Pons (tissue), 1 donor: ENCODE measurements at places on chromosomes 2 and 18.

DNA sequence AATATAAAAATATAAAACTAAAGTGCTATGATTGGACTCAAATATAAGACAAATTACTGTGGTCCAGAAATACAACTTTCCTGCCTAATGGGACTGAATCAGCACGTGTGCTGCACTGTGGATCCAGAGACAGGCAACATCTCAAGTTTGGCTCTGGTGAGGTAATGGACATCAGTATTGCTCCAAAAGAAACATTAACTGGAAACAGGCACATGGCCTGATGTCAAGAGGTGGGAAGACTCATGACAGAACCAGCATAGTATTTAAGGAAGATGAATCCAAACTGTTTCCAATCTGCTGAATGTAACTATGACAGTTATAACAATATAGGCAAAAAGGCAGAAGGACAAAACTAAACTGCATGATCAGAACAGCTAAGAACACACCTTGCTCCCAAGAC lies 354.6 kb downstream of the FSIP2 start:
- no peak for DNase-seq

- no peak for DNase-seq
Measured at GRCh38 chr18:79479761-79480161, 84.0 kb downstream of the NFATC1 start.

GRCh38 chr18:61953161-61953560 lies 60.4 kb upstream of the RNF152 start:
- DNase-seq = no peak

DNA sequence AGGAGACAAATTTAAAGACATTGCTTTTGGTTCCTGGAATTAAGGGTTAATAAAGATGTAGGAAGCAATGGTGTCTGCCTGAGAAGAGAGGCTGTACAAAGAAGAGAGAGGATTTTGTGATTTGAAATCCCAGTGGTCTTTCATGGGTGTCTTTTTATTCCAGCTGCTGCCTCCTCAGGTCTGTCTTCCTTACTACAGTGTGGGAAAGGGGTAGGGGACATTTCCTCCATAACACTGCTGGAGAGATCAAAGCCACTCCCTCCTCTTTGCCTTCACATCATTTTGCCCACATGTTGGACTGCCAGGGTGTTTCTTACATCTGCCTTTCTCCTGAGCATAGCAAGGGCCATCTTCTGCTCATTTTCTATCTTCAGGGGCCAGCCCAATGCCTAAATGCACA lies 348.5 kb downstream of the EN1 start:
- no peak for DNase-seq

GRCh38 chr2:61255580-61256437 lies 93.8 kb downstream of the C2orf74 start:
- no peak for DNase-seq

GRCh38 chr18:79495591-79496071 lies 99.9 kb downstream of the NFATC1 start:
- no peak for DNase-seq

DNA sequence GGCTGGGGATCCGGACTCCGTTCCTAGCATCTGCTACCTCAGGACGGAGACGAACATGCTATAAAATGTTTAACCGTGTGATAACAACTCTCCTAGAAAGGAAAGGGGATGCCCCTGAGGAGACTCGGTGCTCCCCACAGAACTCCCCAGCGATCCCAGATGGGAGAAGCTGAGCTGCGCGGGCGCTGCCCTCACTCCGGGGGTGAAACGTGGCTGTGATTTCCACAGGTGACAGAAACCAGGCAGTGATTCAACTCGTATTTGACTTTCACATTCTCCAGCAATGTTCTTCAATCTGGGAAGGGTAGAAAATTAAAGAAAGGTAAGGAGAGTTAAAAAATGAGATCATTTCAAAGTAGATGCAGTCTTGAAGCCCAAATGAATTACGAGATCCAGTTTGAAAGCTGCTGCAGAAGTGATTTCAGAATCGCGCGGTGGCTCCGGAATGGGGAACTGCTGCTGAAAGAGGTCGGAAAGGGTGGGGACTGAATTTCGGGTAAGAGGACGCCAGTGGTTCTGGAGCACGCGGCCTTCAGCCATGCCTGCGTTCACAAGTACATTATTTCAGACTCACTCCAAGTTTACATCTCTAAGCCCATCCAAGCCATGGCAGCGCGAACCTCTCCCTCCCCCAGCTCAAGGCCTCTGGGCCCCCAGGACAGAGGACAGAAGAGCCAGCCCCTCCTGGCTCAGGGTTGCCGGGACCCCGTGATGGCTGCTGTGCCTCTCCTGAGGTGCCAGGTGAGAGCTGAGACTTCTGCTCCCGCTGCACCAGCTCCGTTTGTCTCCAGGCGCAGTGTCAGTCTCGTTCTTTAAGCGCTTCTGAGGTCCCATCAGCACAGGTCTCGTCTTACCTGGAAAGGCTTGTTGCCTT lies 39.5 kb downstream of the ADNP2 start:
- no peak for DNase-seq

GRCh38 chr2:61537277-61537949 lies 743 bp downstream of the XPO1 start:
- DNase-seq = peak; percentile 37

DNA sequence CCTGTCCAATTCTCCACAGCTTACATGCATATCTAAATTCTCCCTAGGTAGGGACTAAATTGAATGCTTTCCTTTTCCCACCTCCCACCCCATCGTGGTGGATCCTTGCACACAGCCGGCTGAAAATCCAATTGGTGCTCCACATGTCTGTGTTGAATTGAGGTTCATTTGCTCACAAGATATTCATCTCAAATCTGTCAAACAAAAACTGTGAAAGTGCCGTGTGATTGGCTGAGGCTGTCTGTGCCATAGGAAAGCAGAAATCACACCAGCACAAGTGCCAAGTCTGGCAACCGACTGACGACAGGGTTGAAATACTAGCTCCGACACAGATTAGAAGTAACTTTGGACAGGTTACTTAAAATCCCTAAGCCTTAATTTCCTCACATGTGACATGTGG lies 823.3 kb downstream of the TDRD15 start:
- no peak for DNase-seq

DNA sequence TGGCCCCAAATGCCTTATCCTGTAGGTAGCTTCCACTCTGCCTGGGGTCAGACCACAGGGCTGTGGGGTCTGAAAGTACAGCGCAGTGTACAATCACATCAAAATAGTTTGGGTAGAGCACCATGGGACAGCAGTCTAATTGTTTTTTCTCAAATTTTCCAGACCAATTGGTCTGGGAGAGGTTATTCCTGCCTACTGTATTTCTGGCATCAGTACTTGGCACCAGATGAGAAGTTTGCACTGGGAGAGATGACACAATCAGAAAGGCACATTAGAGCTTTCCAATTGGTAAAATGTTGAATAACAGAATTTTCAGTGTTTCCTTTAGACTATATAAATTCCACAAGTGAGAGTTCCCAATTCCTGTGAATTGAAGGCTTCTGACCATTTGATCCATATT lies 30.9 kb upstream of the LRRTM1 start:
- DNase-seq = no peak

DNA sequence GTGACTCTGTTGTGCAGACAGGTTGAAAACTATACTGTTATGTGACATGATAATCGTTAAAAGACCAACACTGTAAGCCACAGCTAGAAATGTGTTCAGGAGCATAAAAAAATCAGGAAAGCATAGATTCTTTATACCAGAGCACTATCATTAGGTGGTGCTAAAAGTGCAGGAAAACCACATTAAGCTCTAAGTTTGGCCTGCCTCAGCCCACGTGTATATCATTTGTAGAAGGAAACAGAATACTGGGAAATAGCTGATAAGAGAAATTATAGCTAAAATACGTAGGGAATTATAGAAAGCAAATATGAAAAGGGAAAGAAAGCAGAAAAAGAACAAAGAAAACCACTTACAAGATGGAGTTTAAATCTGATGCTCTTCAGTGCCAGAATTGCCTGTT lies 26.5 kb upstream of the C2orf74 start:
- peak; percentile 71 for DNase-seq

- no peak for DNase-seq
Measured at GRCh38 chr2:233519787-233520611, 46.6 kb downstream of the USP40 start.

GRCh38 chr2:100670232-100670631 lies 107.4 kb downstream of the PDCL3 start:
- DNase-seq = no peak

GRCh38 chr18:76699923-76700322 lies 122.4 kb upstream of the ZNF236 start:
- DNase-seq = no peak

DNA sequence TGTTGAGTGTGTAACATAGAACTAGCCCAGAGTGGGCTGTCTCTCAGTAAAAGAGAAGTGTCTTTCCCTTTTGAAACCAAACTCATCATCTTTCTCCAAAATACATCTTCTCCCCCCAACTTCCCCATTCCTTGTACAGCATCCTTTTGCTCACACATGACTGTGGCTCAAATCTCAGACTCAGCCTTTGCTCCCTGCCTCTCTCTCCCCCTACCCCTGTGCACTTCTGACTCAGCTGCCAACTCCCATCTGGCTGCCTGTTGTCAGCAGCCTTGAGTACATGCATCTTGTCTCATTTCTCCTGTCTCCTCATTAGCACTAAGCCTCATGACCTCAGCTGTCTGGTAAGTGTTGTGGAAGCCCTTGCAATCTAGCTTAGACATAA lies 18.1 kb upstream of the MGAT4A start:
- DNase-seq = peak; percentile 90

- peak; percentile 61 for DNase-seq
Measured at GRCh38 chr18:13615432-13615861, 110.9 kb downstream of the FAM210A start.

GRCh38 chr18:78319961-78320360 lies 659.7 kb upstream of the SALL3 start:
- DNase-seq = no peak

- DNase-seq = no peak
Measured at GRCh38 chr2:187188783-187189631, 259.0 kb downstream of the CALCRL start.

- no peak for DNase-seq
Measured at GRCh38 chr2:9889812-9890261, 46.6 kb downstream of the TAF1B start.

DNA sequence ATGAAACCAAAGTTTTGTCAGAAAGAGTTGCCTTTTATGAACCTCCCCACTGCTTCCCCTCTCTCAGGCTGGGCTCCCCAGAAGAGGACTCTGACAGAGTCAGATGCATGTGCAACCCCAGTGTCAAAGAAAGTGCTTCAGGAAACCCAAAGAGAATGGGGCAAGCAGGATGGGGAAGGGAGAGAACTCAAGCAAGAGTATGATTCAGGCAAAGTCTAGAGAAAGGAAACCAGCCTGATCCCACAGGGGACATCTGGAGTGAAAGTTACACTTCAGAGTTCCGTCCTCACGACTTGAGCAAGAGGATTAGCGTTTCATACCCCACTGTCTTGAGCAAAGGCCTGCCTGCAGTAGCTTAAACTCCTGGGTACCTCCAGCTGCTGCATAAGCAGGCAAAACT lies 51.8 kb upstream of the EPC2 start:
- no peak for DNase-seq

DNA sequence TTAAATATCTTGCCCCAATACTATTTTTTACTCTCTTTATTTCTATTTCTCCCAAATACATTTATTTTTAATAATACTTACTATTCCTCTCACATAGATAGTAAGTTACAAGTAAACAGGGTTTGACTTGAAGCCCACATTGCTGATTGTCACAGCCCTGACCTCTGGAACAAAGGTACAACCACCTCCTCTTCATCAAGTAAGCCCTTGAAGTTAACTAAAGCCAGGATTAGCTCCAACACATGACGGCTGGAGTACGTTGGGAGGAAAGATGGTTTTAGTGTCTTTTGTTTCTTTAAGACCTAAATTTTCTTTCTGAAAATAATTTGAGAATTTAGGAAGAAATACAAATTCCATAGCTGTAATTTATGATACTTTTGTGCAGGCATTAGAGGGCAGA lies 949 bp downstream of the MYOM1 start:
- peak; percentile 18 for DNase-seq

DNA sequence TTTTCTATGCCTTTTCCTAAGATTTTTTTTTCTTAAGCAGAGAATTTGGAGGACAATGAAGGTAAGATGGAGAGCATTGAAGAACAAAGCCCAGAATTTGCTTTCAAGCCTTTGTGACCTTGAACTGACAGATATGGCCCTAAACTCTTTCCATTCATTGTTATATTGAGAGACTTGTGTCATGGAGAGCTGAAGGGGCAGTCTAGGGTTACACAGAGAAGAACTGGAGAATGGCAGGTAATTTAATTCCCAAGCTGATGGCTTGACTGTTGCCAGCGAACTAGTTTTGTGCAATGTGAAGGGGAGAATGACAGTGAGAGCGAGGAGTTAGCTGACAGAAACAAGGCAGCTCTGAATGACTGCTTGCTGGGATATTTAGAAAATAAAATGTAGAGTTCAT lies 1344.2 kb downstream of the LRP1B start:
- DNase-seq = no peak
